ENCODE measurements at places on chromosomes 7 and 10.

GRCh38 chr10:86234541-86235270, 131.9 kb downstream of the GRID1 start:
- no peaks in the 10 kb centered on the region for H3K4me1 ChIP-seq
- H3K27ac ChIP-seq: no peak overlapping the region
- H3K4me3 ChIP-seq: no peak overlapping the region
- H3K27me3 ChIP-seq: peaks cover 29% of the 10 kb centered on the region
- no peak for DNase-seq
- peaks cover 3% of the 10 kb centered on the region for H3K36me3 ChIP-seq

- no peak for DNase-seq
- H3K36me3 ChIP-seq: no peaks in the 10 kb centered on the region
- no peak overlapping the region for H3K27ac ChIP-seq
- H3K4me1 ChIP-seq: no peaks in the 10 kb centered on the region
Measured at GRCh38 chr7:49497471-49497870, 276.0 kb upstream of the VWC2 start.

- no peak overlapping the region for H3K27ac ChIP-seq
- H3K36me3 ChIP-seq: no peaks in the 10 kb centered on the region
- DNase-seq: no peak
- peaks cover 27% of the 10 kb centered on the region for H3K27me3 ChIP-seq
Measured at GRCh38 chr7:104795086-104795485, 218.9 kb upstream of the KMT2E start.

DNA sequence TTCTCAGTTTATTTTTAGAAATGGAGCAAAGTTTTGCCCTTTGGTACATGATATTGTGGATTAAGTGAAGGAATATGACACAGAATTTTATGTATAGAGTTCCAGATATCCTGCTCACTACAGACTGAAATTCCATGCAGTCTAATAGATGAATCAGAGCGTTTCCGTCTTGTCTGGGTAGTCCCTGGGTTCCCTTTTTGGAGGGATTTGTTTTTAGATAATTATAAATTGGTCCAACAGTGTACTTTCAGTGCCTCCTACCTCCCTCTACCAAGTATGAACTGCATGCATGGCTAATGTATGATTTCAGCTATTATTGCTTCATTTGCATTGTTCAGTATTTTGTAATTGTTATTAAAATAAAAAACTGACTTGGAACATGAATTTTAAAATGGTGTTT, 74.4 kb downstream of the SEPTIN7 start:
- no peak for DNase-seq
- no peak overlapping the region for H3K27ac ChIP-seq
- H3K4me3 ChIP-seq: no peak overlapping the region
- H3K27me3 ChIP-seq: no peaks in the 10 kb centered on the region

DNA sequence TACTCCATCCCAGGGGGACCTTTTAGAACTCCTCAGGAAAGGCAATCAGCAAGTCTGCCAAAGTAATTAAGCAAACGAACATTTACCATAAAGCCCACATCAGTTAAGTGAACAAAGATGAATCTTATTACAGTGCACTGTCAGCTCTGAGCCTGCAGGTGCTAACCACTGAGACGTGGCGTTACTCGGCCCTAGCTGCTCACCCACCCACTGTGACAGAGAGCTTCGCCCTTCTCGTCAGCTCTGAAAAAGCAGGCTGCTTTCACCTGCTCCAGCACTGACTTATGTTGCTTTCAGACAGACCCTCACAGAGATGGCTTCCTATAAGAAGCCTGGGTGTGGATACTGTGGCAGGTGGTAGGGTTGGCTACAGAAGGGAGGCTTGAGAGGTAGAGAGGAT, 57.7 kb upstream of the KCNIP2 start:
- peaks cover 7% of the 10 kb centered on the region for H3K36me3 ChIP-seq
- peaks cover 85% of the 10 kb centered on the region for H3K4me1 ChIP-seq
- H3K27ac ChIP-seq: peak overlapping the region; percentile 97

GRCh38 chr10:89301721-89302445, at the start of gene IFIT2:
Gene IFIT2 (plus strand): TSS chr10:89302046. CDS start chr10:89302124, 78 bp downstream.
- no peak for DNase-seq
- H3K4me3 ChIP-seq: peak within 1 kb of the TSS; percentile 87
- H3K36me3 ChIP-seq: peaks cover 10% of the 10 kb centered on the region
- H3K4me1 ChIP-seq: peaks cover 21% of the 10 kb centered on the region
- no peaks in the 10 kb centered on the region for H3K27me3 ChIP-seq

GRCh38 chr10:67088036-67088435, 162.2 kb downstream of the LRRTM3 start:
- no peaks in the 10 kb centered on the region for H3K27me3 ChIP-seq
- H3K36me3 ChIP-seq: no peaks in the 10 kb centered on the region
- no peak overlapping the region for H3K4me3 ChIP-seq
- no peaks in the 10 kb centered on the region for H3K4me1 ChIP-seq
- no peak overlapping the region for H3K27ac ChIP-seq
- DNase-seq: no peak

GRCh38 chr10:117896517-117896916, 150.2 kb downstream of the RAB11FIP2 start:
- no peak overlapping the region for H3K27ac ChIP-seq
- DNase-seq: no peak
- peaks cover 7% of the 10 kb centered on the region for H3K27me3 ChIP-seq
- H3K4me3 ChIP-seq: no peak overlapping the region
- H3K36me3 ChIP-seq: no peaks in the 10 kb centered on the region

- DNase-seq: no peak
- no peak overlapping the region for H3K27ac ChIP-seq
Measured at GRCh38 chr10:43238462-43238861, 28.4 kb downstream of the RASGEF1A start.

- DNase-seq: no peak
- H3K27me3 ChIP-seq: peaks cover 2% of the 10 kb centered on the region
- H3K4me1 ChIP-seq: no peaks in the 10 kb centered on the region
- no peak overlapping the region for H3K27ac ChIP-seq
- no peaks in the 10 kb centered on the region for H3K36me3 ChIP-seq
Measured at GRCh38 chr10:109450702-109451101, 472.6 kb downstream of the XPNPEP1 start.

GRCh38 chr7:135697276-135698049, 30.5 kb downstream of the SLC13A4 start:
- DNase-seq: no peak
- no peak overlapping the region for H3K4me3 ChIP-seq
- peaks cover 22% of the 10 kb centered on the region for H3K36me3 ChIP-seq
- H3K4me1 ChIP-seq: no peaks in the 10 kb centered on the region
- no peaks in the 10 kb centered on the region for H3K27me3 ChIP-seq
- H3K27ac ChIP-seq: no peak overlapping the region

DNA sequence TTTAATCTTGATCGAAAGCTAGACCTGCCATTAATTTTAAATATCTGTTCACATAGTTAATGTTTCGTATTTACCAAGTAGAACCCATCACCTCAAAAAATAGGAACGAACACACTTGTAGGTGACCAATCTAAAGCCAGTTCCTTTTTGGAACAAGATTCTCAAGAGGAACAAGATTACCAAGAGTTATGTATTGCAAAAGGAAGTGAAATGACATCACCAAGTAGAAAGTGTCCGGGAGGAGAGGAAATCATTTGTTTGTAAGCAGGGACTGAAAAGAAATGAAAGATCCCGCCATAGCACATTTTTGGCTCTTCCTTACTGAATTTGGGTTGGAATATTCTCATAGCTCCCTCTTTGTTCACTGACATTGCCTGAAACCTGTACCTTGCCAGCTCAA, 1200.5 kb downstream of the SORCS1 start:
- no peak overlapping the region for H3K4me3 ChIP-seq
- no peaks in the 10 kb centered on the region for H3K36me3 ChIP-seq
- no peak for DNase-seq
- no peaks in the 10 kb centered on the region for H3K27me3 ChIP-seq

DNA sequence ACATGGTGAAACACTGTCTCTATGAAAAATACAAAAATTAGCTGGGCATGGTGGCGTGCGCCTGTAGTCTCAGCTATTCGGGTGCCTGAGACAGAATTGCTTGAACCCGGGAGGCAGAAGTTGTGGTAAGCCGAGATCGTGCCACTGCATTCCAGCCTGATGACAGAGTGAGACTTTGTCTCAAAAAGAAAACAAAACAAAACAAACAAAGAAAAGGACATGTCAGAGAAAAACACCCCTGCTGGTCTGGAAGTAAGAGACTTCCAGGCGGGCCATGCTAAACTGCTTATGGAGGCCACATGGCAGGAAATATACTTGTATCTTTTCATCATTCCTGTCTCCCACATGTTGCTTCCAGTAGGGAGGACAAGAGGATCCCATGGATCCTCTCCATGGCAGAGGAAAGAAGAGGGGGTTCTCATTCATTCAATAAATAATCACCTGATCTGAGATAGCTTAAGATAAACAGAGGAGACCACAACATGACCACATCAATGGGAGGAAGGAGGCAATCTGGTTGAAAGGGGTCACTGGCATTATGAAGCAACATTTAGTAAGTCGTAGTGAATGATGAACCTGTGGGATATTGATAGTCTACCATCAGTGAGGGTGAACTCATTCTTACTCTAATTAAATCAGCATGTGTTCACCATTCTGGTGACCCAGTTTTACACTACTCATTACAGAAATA, 60.5 kb upstream of the ZNF138 start:
- no peak overlapping the region for H3K4me3 ChIP-seq
- peaks cover 2% of the 10 kb centered on the region for H3K36me3 ChIP-seq
- H3K27me3 ChIP-seq: no peaks in the 10 kb centered on the region
- H3K4me1 ChIP-seq: no peaks in the 10 kb centered on the region
- DNase-seq: no peak

DNA sequence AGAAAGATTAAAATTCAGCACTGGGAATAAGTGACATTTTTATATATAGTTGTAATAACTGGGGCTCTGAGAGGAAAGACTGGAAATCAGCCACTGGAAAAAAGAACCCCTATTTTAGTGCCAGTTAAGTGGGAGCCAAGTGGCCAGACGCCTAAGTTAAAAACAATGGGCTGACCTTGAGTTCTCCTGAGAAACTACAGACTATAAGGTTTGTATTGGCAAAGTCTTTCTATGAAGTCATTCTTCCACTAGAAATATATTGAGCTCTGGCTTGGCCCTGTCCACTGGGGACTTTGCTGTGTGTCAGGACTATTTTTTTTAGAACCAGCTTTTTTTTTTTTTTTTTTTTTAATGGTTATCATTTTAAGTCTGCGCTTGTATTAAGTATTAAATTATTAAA, 210.6 kb upstream of the FZD8 start:
- no peaks in the 10 kb centered on the region for H3K36me3 ChIP-seq
- no peak overlapping the region for H3K27ac ChIP-seq
- no peak for DNase-seq

GRCh38 chr10:98474628-98475027, 27.9 kb upstream of the HPS1 start:
- H3K27ac ChIP-seq: no peak overlapping the region
- H3K4me3 ChIP-seq: no peak overlapping the region
- DNase-seq: no peak
- H3K27me3 ChIP-seq: peaks cover 16% of the 10 kb centered on the region
- no peaks in the 10 kb centered on the region for H3K36me3 ChIP-seq
- peaks cover 5% of the 10 kb centered on the region for H3K4me1 ChIP-seq

DNA sequence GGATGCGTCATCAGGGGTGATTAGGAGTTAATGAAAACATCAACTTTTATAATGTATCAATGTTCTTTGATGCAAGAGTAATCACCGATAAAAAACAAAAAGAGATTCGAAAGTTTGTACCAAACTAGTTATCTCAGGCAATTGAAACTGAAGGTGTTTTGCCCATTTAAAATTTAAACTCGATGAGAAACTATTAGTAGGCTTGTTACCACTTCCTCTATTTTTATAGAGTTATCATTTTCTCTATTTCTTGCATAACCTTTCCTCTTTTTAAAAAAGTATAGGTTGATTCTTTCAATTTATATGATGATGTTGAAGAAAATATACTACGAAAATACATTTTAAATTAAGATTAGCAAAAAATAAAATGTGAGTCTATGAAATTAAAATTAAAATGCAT, 597.3 kb upstream of the POT1 start:
- H3K4me3 ChIP-seq: no peak overlapping the region
- no peaks in the 10 kb centered on the region for H3K4me1 ChIP-seq
- no peak overlapping the region for H3K27ac ChIP-seq
- no peak for DNase-seq
- no peaks in the 10 kb centered on the region for H3K27me3 ChIP-seq
- H3K36me3 ChIP-seq: no peaks in the 10 kb centered on the region

DNA sequence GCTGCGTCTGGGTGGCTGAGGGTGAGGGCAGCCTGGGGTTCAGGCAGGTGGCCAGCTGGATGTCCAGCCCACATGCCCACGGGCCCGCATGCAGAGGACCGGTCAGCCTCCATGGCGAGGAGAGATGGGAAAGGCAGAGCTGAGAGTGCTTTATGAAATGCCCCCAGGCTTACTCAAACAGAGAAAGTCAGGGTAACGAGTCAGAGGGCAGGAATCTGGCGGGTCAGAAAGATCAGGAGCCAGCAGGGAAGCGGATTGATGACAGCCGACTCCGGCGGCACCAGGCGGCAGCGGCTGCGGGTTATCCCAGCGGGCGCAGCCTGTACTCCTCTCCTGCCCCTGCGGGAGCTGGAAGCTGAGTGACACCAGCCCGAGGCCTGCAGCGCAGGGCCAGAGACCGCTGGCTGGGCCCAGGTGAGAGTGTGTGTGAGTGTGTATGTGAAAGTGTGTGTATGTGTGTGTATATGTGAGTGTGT, 13.4 kb downstream of the SLC13A4 start:
- H3K4me1 ChIP-seq: no peaks in the 10 kb centered on the region

GRCh38 chr10:43676331-43676730, 27.6 kb upstream of the ZNF32 start:
- DNase-seq: no peak
- peaks cover 2% of the 10 kb centered on the region for H3K4me1 ChIP-seq
- no peaks in the 10 kb centered on the region for H3K36me3 ChIP-seq
- H3K27ac ChIP-seq: no peak overlapping the region
- peaks cover 28% of the 10 kb centered on the region for H3K27me3 ChIP-seq

DNA sequence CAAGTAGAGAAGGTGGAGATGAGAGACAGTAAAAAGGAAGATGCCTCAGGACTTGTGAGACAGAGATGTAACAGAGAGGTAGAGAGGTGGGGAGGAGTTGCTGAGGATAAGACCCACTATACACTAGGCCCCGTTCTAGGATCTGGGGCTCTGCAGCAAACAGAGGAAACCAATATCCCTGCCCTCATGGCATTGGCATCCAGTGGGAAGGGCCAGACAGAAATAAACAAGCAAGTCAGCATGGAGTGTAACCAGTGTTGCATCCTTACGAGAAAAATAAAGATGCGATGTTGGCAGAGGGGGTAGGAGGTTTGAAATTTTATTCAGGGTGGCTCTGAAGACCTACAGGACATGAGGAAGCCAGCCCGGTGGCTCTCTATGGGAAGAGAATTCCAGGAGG, 22.0 kb upstream of the EEPD1 start:
- DNase-seq: no peak
- H3K4me3 ChIP-seq: no peak overlapping the region
- no peaks in the 10 kb centered on the region for H3K4me1 ChIP-seq
- no peak overlapping the region for H3K27ac ChIP-seq

- peak overlapping the region; percentile 85 for H3K27ac ChIP-seq
- H3K27me3 ChIP-seq: no peaks in the 10 kb centered on the region
- DNase-seq: no peak
- peak overlapping the region; percentile 46 for H3K4me3 ChIP-seq
- H3K36me3 ChIP-seq: peaks cover 46% of the 10 kb centered on the region
- peaks cover 62% of the 10 kb centered on the region for H3K4me1 ChIP-seq
Measured at GRCh38 chr10:14564268-14564744, 210.4 kb downstream of the FAM107B start.
